Fibroblast of the aortic adventitia (primary cell): ENCODE measurements at places on chromosomes 6 and 20.

GRCh38 chr6:43170417-43170930 is 595 bp upstream of the SRF start:
- no peak for DNase-seq

- DNase-seq: no peak
Measured at GRCh38 chr6:34888514-34888856, 570 bp upstream of the ANKS1A start.

DNA sequence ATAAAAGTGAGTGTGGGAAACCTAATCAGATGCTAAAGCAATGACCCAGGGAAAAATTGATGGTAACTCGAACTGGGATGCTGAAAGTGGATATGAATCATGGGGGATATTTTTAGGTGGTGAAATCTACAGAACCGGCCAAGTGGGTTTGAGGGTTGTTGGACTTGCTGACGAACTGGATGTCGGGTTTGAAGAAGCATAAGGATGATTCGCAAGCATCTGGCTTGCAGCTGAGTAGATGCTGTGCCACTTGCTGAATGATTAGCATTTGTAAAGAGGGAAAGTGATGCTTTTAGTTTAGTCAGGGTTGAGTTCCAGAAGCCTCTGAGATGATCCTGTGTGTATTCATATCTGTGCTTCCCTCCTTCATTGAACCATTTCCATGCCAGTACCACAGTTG is 54.9 kb downstream of the UBR2 start:
- DNase-seq: peak; percentile 74

- peak; percentile 39 for DNase-seq
Measured at GRCh38 chr6:123393331-123393730, 243.4 kb downstream of the TRDN start.

DNA sequence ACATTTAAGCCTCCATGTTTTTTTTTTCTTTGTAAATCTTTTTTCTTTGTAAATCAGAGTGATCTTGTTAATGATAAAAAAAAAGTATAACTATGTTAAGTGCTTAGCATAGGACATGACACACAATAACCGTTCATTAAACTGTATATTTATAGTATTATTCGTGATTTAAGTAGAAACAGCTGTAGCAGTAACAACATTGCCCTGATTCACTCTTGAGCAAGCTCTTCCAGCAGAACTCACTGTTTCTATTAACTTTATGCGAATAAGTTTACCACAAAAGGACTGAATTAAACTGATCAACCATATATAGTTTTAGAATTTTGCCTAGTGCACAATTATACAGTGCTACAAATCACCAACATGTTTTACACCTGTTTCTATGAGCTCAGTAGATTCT is 1338.0 kb upstream of the EYS start:
- no peak for DNase-seq

- DNase-seq: no peak
Measured at GRCh38 chr20:62367633-62368391, 700 bp upstream of the LAMA5 start.

- DNase-seq: no peak
Measured at GRCh38 chr6:54802775-54803634, 43.6 kb upstream of the FAM83B start.

- no peak for DNase-seq
Measured at GRCh38 chr20:61742097-61742825, 323.4 kb downstream of the TAF4 start.

DNA sequence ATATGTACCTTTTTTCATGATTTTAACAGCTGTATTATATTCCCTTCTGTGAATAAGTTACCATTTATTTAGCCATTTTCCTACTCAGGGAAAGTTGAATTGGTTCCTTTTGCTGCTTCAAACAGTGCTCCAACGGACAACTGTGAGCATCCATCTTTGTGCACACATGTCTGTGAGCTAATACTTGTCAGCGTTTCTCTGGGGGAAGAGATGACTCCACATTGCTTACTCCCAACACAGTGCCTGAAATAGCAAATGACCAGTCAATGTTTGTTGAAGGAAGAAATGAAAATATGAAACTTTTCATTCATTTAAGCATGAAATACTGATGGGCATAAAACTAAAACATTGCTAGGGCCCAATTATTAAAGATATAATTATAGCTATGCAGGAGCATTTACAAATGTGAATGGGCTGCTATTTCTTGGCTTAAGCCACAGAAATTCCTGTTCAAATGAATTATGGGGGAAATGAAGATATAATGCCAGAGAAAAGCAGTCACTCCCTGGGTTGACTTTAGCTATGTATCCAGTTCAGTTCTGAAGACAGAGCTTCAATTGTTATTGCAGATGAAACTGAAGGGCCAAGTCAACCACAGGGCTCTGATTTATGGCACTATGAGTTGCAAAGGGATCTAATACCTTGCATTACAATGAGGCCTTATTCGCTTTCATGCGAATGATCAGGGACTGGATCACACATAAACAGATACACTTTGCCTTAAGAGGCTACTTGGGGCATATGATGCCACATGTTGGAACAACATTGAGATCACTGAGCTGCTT is 47.4 kb upstream of the FOXC1 start:
- DNase-seq: no peak

GRCh38 chr6:12265791-12266190 is 24.4 kb upstream of the EDN1 start:
- DNase-seq: peak; percentile 26

DNA sequence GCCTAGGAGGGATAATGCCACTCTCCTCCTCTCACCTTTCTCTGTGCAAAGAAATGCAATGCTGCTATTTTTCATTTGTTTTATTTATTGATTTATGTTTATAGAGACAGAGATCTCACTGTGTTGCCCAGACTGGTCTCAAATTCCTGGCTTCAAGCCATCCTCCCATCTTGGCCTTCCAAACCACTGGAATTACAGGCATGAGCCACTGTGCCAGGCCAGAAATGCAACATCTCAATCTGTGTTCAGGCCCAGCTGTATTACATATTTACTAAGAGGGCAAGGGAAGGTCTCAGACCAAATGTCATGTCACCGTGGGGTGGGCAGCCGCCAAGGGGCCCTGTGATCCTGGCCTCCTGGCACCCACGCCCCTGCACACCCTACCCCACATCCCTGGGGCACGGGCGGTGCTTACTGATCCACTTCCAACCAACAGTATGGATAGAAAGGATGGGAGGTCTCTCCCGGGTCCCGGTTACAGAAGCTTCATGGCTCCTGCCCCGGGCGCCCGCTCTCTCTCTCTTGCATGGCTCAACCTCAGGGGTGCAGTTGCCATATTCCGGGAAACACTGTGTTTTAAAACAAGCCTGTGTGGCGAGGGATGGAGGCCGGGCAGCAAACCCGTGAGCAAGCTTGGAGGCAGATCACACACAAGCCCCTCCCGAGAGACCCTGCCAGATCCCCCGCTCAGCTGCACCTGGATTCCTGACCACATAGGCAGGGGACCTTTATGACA is 111.8 kb downstream of the AGPAT4 start:
- DNase-seq: peak; percentile 74

DNA sequence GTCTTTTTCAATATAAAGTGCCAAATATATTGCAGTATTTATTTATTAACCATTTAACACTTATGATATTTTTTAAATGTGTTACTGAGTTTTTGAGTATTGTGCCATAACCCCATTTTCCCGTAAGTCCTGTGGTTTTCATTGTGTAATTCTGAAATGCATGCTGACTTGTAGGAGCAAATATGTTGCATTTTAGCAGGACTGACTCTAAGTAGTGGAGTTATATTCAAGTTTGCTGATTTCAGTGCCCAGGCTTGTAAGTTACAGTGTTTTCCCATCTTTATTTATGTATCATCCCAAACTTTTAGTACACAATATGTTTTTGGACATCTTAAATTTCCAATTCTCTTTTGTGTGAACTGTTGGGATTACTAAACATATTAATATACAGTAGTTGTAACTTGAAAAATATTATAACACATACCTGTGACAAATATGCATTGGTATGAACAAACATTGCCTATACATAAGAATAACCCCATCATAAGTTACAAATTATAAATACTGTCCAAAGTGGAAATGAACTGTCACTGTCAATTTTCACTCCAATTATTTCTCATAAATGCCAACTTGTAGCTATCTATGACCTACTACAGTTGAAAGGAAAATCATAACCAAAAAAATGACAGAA is 179.3 kb upstream of the RUNX2 start:
- peak; percentile 63 for DNase-seq

- DNase-seq: no peak
Measured at GRCh38 chr6:140671926-140672325, 1297.5 kb upstream of the CITED2 start.

DNA sequence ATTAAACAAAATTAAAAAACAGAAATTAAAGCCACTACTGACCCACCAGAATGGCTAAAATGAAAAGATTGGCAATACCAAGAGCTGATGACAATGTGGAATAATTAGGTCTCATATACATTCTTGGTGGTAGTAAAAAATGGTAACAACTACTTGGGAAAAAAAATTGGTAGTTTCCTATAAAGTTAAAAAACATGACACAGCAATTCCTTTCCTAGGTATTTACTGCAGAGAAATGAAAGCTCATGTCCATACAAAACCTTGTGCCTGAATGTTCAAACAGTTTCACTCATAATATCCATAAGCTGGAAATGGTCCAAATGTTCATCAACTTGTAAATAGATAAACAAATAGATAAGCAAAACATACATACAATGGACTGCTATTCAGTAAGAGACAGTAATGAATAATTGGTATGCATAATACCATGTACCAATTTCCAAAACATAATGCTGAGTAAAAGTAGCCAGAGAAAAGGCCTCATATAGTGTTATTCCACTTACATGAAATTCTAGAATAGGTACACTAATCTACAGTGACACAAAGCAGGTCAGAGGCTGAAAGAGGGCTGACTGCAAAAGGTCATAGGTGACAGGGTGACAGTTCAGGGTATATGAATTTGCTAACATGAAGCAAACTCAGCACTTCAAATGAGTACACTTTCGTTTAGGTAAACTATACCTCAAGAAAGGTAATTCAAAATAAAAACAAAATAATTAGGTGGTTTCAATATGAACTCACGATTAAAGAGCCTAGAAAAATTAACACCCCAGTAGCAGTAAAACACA is 53.0 kb downstream of the B3GAT2 start:
- DNase-seq: no peak

DNA sequence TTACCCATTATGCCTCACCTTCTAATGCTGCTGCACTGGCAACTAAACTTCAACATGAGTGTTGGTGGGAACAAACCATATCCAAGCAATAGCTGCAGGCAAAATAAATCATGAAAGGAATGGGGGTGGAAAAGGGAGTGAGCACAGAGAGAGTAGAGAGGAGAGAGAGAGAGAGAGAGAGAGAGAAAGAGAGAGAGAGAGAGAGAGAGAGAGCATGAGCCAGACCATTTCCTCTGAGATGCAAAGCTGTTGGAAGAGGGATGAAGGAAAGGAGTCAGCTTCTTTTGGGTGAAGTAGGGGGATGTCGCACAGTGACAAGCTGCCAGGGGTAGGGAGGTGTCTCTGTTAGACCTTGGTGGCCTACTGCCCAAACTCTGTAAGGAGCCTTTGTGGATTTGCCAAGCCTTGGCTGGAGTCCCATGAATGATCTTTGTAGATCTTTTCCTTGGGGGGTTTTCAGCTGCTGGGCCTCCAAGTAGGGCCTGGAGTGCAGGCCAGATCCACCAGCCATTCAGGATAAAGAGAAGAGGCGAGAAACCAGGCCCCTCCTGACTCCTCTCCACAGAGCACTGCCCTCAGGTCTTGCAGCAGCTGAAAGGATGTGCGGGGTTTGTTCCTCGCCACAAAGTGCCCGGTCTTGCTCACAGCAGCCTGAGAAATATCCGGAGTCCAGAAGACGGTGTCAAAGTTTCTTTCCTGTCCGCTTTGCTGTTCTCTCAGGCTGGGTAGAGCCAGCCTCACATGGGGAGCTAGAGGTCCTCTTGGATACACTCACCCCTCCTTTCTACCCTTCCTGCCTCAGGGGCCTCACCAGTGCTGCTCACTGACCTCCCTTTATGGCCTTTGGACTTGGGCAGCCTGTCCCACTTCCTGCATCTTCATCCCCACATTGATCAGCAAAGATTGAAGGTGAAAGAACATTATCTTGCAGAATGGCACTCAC is 17.8 kb downstream of the BTBD3 start:
- DNase-seq: no peak

DNA sequence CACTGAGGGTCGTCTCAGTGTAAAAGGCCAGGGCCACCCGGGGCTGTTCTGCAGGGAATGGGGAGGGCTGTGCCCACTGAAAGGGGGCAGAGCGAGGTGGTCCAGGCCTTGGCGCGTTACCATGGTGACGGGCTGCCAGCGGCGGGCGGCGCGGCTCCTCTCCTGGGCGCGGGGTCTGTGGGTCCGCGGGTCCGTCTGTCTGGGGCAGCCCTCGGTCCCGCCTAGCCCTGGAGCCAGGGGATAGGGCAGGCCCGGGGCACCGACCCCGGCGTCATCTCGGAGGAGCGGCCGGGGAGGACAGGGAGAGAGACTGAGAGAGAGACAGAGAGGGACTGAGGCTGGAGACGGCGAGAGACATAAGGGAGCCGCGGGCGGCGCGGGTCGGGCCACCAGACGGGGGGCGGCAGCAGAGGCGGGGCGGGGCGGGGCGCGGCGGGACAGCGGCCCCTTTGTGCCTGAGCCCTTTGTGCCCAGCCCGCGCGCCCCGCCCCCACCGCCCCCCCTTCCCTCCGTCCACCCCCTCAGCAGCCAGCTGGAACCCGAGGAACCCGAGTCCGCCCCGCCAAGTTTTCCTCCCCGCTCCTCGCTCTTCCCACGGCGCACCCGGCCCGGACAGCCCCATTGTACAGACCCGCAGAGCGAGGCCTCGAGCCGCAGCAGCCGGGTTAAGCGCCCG is at the start of gene KIAA1755:
Gene KIAA1755, minus strand, starts transcription at position 358 of the 676 bp plus-strand sequence. Its CDS starts 235 bp downstream, at position 123.
- DNase-seq: peak; percentile 34

DNA sequence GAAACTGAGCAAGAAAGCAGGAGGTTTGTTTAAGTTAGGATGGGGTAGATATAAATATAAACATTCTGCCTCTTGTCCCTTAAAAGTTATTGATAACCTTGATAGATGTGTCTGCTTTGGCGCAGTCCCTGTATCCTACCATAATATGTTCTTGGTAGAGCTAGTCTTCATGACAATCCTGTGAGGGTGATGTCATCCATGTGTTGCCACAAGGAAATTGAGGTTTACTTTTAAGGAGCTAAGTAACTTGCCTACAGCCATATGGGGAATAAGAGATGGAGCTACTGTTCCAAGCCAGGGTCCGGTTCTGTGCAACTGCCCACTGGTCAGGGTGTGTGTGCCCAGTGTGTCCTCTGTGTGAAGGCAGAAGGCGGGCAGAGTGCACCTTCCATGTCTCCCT is 78.5 kb downstream of the SSR1 start:
- DNase-seq: no peak

DNA sequence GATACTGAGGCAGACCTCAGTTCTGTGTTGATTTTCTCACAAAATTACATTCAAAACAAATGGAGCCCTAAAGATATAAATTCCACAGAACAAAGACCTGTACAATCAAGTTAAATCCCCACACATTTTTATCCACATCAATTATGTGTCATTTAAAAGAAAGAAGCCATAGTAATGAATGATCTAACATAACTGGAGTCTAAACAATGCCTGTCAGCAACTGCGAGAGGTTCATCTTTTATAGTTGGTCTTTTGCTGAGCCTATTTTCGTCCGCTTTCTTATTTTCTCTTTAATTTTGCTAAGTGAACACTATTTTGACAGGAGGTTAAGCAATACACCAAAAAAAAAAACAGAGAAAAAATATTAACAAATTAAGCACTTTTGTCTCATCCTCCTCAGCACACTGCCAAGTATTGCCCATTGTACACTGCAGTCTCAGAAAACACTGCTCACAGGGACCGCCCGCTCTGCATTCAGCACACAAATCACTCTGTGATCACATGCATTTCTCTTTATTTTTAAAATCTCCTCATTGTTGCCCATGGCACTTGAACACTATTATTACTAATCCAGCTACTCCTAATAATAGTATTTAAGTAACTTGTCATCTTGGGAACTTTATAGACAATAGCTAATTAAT is 140.8 kb downstream of the BTBD9 start:
- no peak for DNase-seq

GRCh38 chr6:7809346-7809745 is 83.4 kb downstream of the BMP6 start:
- DNase-seq: no peak
